ENCODE measurements at places on chromosomes 1 and 21.

- no peak for DNase-seq
These were observed 390.2 kb downstream of the USH2A start for GRCh38 chr1:216032961-216033614.

GRCh38 chr1:59433440-59433813 lies 136.5 kb downstream of the FGGY start:
- no peak for DNase-seq

DNA sequence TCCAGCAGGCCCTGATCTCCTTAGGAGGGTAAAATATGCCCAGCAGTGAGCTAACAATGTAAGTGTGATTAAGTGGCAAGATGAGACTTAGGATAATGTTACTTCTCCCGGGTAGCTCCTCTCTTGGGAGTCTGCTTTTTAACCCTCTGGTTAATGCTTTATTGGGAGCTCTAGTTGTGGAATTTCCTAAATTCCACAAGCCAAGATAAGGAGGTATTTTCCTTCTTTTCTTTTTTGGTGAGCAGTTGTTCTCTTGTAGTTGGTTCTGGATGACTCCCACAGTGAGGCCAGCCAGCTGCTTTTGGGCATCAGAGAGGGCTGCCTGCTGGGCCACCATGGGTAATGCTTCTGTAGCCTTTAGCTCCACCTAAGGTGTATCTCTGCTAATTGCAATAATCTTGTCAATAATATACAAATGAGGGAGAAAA lies 19.3 kb downstream of the C1orf52 start:
- no peak for DNase-seq

DNA sequence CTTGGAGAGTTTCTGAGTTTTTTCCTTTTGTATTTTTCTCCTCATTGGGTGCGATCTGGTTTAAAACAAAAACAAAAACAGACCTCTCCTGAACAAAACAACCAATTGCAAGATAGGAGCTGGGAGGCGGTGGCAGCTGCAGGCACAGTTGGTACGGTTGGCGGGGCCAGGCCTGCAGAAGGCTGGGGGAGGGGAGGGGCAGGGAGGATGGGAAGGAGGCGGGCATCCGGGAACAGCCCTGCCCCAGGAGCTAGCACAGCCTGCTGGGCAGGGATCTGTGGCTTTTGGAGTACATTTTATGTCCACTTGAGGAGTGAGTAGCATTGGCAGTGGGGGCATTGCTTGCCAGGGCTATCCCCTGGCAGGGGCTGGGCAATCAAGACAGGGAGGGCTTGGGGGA lies 5.2 kb downstream of the CAPN9 start:
- DNase-seq: no peak

GRCh38 chr1:18784482-18784831 lies 75.0 kb downstream of the TAS1R2 start:
- no peak for DNase-seq

GRCh38 chr21:36552434-36552785 lies 72.5 kb upstream of the CLDN14 start:
- DNase-seq: no peak

DNA sequence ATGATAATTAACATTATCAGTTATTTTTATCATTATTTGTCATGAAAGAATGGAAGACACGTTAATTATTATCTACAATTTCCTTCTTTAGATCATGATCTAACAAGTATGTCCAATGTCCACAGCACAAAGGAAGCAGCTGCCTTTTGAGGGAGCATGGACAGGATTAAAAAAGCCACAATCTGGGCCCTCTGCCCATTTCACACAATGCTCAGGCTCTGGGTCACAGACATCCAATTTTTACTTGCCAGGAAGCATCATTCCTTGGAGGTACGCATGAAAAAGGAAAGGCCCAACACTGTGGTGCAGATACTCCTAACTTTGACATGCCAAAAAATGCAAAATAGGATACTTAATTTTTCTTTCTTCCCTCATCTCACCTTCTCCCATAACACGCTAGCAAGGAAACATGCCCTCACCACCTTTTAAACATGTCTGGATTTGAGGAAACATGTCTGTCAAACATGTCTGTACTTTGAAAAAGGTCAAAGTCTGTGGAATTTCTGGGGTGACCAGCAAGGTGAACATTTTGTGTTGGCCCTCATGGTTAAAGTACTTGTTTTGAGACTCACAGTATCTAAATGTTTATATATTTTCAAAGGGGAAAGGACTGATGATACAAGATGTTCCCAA lies 40.0 kb downstream of the GADD45A start:
- no peak for DNase-seq

DNA sequence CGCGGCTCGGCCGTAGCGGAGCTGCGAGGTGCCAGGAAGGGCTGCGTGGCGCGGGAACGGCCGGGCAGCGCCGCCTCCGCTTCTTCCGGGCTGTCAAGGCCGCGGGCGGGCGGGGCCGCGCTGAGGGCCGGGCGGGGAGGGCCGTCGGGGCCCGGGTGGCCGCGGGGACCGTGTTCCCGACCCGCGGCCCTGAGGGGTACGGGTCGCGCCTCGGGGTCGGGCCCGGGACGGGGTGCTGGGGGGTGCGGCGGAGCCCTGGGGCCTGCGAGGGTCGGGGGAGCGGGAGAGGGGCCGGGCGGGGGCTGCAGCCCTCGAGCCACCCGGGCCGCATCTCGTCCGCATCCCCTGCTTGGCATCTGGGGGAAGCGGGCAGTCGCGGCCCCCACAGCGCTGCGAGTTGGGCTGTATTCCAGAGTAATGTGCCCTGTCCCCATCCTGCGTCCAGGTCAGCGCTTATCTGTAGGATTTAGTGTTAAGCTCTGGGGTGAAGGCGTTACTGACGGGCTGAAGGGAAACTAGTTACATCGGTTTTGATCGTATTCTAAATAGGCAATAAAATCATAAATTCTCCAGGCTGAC lies 379 bp downstream of the RER1 start:
- no peak for DNase-seq

DNA sequence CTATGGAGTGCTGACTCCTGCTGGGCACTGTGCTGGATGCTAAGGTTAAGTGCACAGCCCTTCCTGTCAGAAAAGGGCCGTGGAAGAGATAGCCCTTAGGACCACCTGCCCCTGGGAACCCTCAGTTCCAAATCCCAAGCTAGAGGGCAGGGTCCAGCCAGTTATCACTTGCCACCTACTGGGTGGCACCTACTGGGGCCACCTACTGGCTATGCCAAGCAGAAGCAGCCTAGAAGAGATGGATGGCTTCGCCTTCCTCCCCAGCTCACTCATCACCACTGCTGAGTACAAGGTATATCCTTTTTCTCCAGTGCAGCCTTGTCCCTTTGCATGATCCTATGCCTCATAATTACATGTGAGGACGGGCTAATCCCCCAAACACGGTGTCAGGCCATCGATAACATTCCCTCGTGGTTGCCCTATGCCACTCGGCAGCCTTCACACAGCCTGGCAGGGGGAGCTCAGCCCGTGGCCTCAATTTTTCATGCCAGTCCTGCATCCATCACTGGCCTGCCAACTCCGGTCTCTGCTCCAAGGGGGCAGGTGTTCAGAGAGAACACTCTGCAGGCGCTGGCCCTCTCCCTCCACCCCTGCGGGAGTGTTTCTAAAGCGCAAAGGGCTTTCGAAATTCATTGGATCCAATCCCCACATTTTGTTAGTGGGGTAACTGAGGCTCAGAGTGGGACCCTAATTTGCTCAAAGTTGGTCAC lies 49.0 kb downstream of the SYT2 start:
- DNase-seq: no peak
